ENCODE measurements at places on chromosomes 6 and 20. TPM values are rescaled to one million over a fixed set of nuclear protein-coding genes. Genes with fewer than 3 reads are reported as not detected.

SNAI1 gene
- 0.28 TPM for total RNA-seq

RIPPLY2 gene
- total RNA-seq, result not detected

SMIM28 gene
- total RNA-seq, result not detected

C6orf89 gene
- 51.8 TPM for total RNA-seq

ASCC3 gene
- 42.4 TPM for total RNA-seq

SLC26A8 gene
- total RNA-seq, result not detected

CD83 gene
- total RNA-seq, result 6.4 TPM

CDSN gene
- total RNA-seq, result not detected

PLA2G7 gene
- not detected for total RNA-seq

PRR3 gene
- total RNA-seq, result 15.3 TPM

BHLHE23 gene
- total RNA-seq, result not detected

CRISP2 gene
- not detected for total RNA-seq

THBS2 gene
- total RNA-seq, result not detected

C6orf15 gene
- total RNA-seq, result not detected

TAF4 gene
- 20.0 TPM for total RNA-seq

HLA-DQA2 gene
- total RNA-seq, result not detected

MUC21 gene
- total RNA-seq, result not detected

CHMP4B gene
- total RNA-seq, result 86.9 TPM

NRSN1 gene
- total RNA-seq, result not detected

PTCRA gene
- total RNA-seq, result not detected

HLA-DMB gene
- total RNA-seq, result 20.0 TPM

DNPH1 gene
- 42.5 TPM for total RNA-seq

PAK5 gene
- not detected for total RNA-seq

OR2B6 gene
- not detected for total RNA-seq

RAD21L1 gene
- not detected for total RNA-seq

PCK1 gene
- not detected for total RNA-seq

TSHZ2 gene
- total RNA-seq, result 5.4 TPM

C20orf144 gene
- 0.33 TPM for total RNA-seq

ZFP64 gene
- 10.7 TPM for total RNA-seq

SCRT2 gene
- not detected for total RNA-seq

OR2H1 gene
- total RNA-seq, result not detected

CTAGE9 gene
- not detected for total RNA-seq

SYCP2L gene
- total RNA-seq, result not detected

PIGT gene
- 53.0 TPM for total RNA-seq

HLA-DPB1 gene
- total RNA-seq, result 95.6 TPM

SLC52A3 gene
- total RNA-seq, result not detected

LRRN4 gene
- total RNA-seq, result not detected

NKX2-2 gene
- total RNA-seq, result not detected

HTR1E gene
- not detected for total RNA-seq

MEP1A gene
- total RNA-seq, result not detected

NKAIN4 gene
- not detected for total RNA-seq

RHAG gene
- total RNA-seq, result not detected

PSORS1C2 gene
- not detected for total RNA-seq
